ENCODE measurements at places on chromosomes 13 and 19.

DNA sequence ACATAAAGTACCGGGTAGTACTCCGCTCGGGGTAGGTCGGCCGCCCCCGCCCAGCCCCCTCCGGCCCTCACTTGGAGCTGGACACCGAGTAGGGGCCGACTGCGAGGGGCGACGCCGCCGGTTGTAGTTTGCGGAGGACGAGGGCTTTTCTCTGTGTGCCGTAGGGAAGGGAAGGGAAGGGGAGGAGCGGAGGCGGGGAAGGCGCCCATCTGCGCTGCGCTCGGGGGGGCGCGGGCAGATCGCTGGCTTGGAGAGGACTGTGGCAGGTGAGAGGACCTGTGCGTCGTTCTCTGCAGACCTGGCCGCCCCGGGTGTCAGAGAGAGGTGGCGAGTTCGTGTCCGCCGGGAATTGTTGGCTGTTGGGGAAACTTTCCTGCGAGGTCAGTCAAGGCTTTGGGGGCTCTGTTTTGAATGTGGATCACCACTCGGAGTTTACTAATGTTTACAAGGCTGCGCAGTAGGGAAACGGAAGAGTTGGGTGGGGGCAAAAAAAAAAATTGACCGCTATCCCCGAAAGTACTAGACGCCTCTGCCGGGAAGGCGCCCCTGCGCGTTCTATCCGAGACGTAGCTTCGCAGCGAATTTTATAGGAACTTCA lies 1.4 kb downstream of the ING1 start:
- DNase-seq, result no peak

DNA sequence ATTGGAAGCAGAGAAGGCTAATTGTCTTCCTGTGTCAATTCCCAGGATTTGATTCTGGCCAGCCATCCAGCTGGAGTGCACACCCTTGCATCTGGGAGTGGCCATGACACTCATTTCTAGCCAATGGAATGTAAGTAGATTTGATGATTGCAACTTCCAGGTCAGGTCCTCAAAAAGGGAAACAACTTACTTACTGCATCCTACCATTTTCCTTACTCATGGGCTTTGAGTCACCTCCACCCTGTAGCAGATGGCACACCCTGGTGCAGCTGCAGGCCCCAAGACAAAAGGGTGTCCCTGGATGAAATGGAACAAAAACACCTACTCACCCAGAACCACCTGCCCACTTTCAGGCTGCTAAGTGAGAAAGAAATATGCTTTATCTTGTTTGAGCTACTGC lies 27.3 kb upstream of the MPHOSPH8 start:
- DNase-seq, result no peak

DNA sequence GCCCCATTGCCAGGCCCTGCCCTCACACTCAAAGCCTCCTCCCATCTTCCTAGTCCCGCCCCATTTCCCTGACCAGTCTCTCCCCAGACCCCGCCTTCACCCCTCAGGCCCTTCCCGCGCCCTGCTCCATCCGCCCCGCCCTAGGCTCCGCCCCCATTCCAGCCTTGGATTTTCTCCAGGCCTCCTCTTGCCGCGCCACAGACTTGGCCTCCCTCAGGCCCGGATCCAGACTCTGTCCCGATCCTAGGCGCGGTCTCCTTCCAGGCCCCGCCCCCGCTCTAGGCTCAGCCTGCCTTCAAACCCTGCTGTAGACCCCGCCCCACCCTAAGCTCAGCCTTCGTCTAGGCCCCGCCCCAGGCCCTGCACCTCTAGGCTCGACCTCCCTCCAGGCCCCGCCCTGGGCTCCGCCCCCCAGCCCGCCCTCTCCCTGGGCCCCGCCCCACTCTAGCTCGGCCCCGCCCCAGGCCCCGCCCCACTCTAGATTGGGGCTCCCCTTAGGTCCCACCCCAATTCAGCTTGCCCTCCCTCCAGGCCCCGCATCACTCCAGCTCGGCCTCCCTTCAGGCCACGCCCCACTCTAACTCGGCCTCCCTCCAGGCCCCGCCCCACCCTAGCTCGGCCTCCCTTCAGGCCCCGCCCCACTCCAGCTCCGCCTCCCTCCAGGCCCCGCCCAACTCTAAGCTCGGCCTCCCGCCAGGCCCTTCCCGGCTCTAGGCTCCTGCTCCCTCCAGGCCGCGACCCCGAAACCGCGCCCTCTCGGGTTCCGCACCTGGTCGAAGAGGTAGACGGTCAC lies 18.5 kb downstream of the LMTK3 start:
- peak; percentile 95 for DNase-seq

DNA sequence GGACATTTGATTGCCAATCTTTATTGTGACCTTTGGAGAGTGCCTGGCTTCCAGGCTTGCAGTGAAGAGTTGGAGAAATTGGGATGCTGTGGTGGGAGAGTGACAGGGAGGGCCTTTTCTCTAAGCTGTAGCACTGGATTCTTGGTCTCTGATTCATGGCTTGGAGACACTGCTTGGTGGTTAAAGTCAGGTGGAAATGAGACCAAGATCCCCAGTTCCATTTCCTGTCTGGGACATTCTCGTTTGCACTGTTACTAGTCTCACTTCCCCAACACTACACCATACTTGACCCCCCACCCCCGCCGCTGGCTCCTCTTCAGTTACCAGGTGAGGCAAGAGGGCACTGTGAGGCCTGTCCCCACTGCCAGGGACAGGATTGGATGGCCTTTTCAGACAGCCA lies 2.9 kb downstream of the SUPT5H start:
- peak; percentile 67 for DNase-seq

- no peak for DNase-seq
Observed at GRCh38 chr13:33296793-33297425, 11.4 kb upstream of the STARD13 start.

GRCh38 chr19:11375143-11375948 lies 880 bp downstream of the SWSAP1 start:
- peak; percentile 67 for DNase-seq

DNA sequence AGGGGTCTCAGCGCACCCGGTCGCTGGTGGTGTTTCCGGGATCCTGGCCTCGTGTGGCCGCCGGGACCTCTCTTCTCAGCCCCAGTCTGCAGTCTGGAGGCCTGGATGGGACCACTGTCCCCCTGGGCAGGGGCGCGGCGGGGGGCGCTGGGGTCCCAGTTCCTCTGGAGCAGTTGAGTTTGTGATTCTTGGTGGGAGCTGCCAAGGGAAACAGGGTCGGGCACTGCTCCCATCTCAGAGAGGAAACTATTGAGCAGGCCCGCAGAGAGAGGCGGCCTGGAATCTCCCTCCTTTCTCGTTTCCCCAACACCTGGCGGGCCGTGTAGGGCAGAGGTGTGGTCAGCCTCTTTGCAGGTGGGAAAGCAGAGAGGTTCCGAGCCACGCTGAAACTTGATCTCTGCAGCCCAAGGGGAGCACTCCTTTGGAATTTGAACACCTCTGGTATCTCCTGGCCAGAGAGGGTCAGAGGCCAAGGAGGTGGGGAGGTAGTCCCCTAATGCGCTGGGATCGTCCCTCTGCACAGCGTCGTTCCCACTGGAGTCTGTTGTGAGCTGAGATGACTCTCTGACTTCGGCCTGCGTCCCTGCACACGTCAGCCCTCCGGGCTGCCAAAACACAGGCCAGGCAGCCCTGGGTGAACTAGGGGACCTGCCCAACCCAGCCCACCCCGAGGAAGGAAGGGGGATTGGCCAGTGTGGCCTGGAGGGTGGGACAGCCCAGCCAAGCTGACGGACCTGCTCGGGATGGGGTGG lies 741 bp downstream of the PLEKHF1 start:
- peak; percentile 39 for DNase-seq

DNA sequence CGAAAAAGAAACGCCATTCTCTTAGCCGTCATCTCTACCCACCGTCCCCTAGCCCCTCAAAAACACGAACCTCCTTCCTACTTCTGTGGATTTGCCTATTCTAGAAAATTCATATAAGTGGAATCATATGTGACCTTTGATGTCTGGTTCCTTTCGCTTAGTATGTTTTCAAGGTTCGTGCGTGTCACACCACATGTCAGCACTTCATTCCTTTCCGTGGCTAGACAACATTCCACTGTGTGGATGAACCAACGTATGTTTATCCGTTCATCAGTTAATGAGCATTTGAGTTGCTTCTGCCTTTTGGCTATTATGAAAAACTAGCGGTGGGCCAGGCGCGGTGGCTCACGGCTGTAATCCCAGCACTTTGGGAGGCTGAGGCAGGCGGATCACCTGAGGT lies 14.0 kb upstream of the PPP1R12C start:
- no peak for DNase-seq

GRCh38 chr13:80939581-80939980 lies 598.7 kb upstream of the SPRY2 start:
- DNase-seq, result no peak

DNA sequence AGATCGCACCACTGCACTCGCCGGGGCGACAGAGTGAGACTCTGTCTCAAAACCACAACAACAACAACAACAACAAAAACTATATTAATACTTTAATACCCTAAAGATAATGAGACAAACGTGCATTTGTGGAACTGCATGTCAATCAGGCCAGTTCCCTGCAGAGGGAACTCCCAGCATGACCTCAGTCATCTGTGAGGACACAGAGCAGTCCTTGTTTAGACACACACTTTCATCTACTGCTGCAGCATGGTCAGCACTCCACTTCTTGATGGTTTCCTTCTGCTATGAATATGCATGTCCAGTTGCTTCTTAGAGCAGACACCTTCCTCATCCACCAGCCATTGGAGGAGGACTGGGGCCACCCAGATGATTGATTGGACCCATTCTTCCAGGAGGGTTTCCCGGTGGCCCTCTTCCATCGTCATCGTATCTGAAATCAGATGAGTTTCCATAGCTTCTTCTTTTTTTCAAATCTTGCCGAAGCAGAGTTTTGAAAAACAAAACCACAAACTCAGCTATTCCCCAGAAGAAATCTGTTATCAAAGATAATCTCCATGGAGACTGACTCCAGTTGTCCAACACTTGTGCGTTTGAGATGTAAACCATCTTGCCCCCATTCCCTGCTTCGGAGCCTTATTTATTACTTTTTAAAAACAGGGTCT lies 26.5 kb downstream of the ZNF607 start:
- DNase-seq, result no peak

DNA sequence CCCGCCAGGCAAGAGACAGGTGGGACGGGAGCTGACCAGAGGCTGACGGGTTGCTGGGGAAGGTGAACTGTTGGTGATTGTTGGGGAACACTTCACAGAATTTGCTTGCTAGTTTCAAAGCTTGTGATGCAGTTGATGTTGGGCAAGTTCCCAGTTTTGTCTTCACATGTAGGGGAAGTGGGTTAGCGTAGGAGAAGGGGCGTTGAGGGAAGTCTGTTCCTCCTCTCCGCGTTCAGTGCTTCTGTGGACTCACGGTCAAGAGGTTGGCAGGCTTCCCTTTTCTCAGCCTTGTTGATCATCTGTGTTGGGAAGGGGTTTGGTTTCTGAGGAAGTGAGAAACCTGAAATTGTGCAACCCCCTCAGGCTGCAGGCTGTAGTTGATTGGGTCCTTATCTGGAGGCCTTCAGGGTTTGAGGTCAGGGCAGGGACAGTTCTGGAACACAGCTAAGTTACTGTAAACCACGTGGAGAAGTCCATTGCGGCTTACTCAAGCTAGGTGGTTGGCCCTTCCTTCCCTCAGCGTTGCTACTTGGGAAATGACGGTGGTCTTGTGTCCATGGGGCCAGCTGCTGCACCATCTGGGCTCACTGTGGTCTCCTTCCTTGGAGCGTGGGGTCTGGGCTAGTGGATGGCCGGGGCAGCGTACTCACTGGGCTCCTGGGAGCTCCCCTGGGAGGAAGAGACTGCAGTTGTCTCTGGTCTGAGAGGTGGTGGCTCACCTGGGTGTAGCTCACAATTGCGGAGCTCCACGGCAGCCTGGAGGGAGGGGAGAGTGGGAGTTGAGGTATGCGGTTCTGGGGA lies 7.5 kb downstream of the RPS9 start:
- peak; percentile 66 for DNase-seq

GRCh38 chr13:59706101-59706976 lies 457.4 kb downstream of the DIAPH3 start:
- no peak for DNase-seq

- no peak for DNase-seq
Observed at GRCh38 chr13:20969182-20969581, 66.6 kb upstream of the XPO4 start.

GRCh38 chr13:110495881-110496280 lies 65.6 kb downstream of the RAB20 start:
- no peak for DNase-seq

- DNase-seq, result no peak
Observed at GRCh38 chr13:106104281-106104901, 431.1 kb downstream of the EFNB2 start.

DNA sequence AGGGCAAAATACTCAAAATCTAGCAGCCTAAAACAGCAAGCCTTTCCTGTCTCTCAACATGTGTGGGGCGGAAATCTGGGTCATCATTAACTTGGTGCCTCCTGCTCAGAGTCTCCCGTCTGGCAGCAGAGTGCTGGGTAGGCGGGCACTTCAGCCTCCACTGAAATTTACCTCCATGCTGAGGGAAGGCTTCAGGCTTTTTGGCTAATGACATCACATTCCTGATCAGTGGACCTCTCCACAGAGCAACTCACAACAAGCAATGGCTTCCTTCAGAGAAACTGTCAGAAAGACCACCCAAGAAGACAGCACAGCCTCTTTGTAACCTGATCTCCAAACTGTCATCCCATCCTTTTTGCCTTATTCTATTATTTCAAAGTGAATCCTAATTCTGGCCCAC lies 1109.0 kb downstream of the UQCRFS1 start:
- DNase-seq, result no peak

DNA sequence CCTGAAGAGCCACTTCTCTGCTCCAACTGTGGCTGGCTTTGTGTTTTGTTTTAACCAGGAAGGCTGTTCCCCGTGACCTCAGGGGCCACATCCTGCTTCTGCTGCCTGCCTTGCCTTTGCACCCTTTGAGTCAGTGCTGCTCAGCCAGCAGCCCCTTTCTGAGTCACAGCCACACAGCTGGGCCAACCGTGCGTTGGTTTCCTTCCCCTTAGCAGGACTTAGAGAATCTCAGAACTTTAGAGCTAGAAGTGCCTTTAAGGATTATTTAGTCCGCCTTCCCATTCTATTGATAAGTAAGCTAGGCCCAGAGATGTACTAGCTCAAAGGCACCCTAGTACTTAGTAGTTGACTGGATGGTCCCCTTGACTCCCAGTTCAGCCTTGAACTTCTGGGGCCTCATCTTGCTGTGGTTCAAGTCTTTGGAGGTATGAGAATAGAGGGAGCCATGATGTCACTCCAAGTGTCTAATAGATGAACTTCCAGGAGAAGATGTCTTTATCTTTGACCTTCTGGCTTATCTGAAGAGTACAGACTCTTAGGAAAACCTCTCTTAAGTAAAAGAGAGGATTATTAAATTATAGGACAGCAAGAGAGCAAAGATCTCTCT lies 8.0 kb downstream of the RGCC start:
- peak; percentile 87 for DNase-seq

GRCh38 chr19:16075430-16076153 lies 703 bp upstream of the TPM4 start:
- no peak for DNase-seq

DNA sequence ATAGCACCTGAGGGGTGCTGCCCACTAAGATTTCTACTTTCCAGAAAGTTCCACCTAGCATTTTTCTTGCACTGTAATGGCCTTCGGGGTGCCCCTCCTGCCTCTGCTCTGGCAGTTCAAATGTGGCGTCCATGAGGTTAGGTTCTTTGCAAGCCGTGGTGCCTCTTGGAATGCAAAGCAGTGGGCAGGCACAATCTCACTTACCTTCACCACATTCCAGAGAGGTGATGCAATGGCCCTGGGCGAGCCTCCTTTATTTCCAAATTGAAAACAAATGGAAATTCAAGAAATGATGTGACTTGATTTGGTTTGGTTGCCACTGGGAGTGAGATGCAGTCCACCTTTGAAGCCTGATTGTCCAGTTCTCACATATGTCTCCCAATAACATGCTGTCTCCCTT lies 46.9 kb downstream of the FGF9 start:
- DNase-seq, result no peak

All from GM10248 (cell line).